Immature natural killer cell (primary cell): ENCODE measurements at places on chromosomes 2 and 18.
A peak's percentile ranks its signal among the peaks of the same experiment; 100 is the strongest.

GRCh38 chr2:160252900-160253299, 52.8 kb upstream of the ITGB6 start:
- no peak overlapping the region for H3K4me3 ChIP-seq
- H3K27ac ChIP-seq = no peak overlapping the region
- no peaks in the 10 kb centered on the region for H3K4me1 ChIP-seq
- H3K36me3 ChIP-seq = no peaks in the 10 kb centered on the region
- H3K27me3 ChIP-seq = no peaks in the 10 kb centered on the region

- DNase-seq = no peak
- H3K4me3 ChIP-seq = no peak overlapping the region
- no peak overlapping the region for H3K27ac ChIP-seq
- H3K27me3 ChIP-seq = no peaks in the 10 kb centered on the region
- H3K36me3 ChIP-seq = peaks cover 3% of the 10 kb centered on the region
These were observed 472.6 kb downstream of the DLGAP1 start for GRCh38 chr18:3982541-3982940.

GRCh38 chr2:157691695-157692094, 63.0 kb upstream of the ACVR1C start:
- no peak overlapping the region for H3K27ac ChIP-seq
- H3K36me3 ChIP-seq = no peaks in the 10 kb centered on the region
- peaks cover 1% of the 10 kb centered on the region for H3K27me3 ChIP-seq
- H3K4me1 ChIP-seq = no peaks in the 10 kb centered on the region
- H3K4me3 ChIP-seq = no peak overlapping the region

DNA sequence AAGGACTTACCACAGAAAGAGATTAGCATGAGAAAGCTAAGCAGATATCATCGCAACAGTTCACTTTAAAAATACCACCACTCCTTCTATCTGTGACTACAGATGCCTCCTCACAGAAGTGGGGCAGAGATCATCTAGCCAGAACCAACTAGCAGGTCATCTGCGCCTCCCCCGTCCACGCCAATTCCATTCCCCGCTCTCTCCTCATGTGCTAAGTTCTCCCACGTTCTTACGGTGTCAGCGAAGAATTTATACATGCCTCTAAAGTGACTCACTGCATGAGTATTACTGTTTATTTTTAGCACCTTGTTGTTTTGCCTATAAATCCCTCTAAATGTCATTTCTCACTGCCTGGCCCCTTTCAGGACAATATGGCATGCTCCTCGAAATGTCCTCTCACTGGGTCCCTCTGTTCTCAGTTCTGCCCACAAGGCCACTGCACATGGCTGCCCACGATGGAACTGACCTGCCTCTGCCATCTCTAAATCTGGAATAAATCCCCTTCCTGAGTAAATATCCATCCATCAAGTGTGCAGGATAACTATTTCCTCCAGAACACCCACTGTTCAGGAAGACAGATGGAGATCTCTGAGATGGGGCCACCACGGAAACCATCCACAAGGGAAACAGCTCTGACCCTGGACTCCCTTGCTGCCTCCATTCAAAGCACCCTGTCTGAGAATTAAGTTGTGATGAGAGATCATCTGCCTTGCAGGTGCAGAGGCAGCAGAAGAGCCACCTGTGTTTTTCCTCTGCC, 137.7 kb downstream of the IRS1 start:
- H3K27ac ChIP-seq = no peak overlapping the region
- no peak for DNase-seq
- no peak overlapping the region for H3K4me3 ChIP-seq
- peaks cover 3% of the 10 kb centered on the region for H3K27me3 ChIP-seq
- no peaks in the 10 kb centered on the region for H3K4me1 ChIP-seq
- no peaks in the 10 kb centered on the region for H3K36me3 ChIP-seq

- H3K27me3 ChIP-seq = no peaks in the 10 kb centered on the region
- no peak overlapping the region for H3K4me3 ChIP-seq
- H3K27ac ChIP-seq = no peak overlapping the region
- no peaks in the 10 kb centered on the region for H3K36me3 ChIP-seq
- peaks cover 34% of the 10 kb centered on the region for H3K4me1 ChIP-seq
These were observed 18.8 kb downstream of the METTL21A start for GRCh38 chr2:207606399-207606798.

GRCh38 chr2:42164046-42164445, 5.1 kb upstream of the EML4 start:
- peaks cover 1% of the 10 kb centered on the region for H3K27me3 ChIP-seq
- H3K36me3 ChIP-seq = no peaks in the 10 kb centered on the region
- no peak overlapping the region for H3K27ac ChIP-seq
- DNase-seq = no peak
- H3K4me3 ChIP-seq = no peak overlapping the region

GRCh38 chr2:231211486-231211885, 13.1 kb downstream of the ARMC9 start:
- H3K27ac ChIP-seq = no peak overlapping the region
- H3K4me3 ChIP-seq = no peak overlapping the region
- H3K27me3 ChIP-seq = no peaks in the 10 kb centered on the region
- DNase-seq = no peak
- H3K36me3 ChIP-seq = no peaks in the 10 kb centered on the region

DNA sequence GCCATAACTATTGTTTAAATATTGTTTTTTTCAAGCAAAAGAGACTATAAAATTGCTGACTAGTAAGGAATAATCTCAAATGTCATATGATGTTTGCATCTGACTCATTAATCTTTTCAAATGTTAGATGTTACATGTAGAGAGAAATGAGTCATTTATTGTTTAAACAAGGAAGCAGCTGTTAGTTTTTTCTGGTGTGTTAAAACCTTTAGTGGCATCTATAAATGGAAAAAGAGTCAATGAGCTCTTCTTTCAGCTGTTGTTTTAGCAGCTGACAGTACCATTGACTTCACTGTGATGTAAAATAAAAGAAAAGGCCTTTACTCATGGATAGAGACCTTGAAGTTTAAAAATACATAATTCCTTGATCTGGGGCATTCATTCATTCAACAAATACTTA, 1.8 kb upstream of the KLHL41 start:
- H3K36me3 ChIP-seq = peaks cover 4% of the 10 kb centered on the region
- H3K27me3 ChIP-seq = no peaks in the 10 kb centered on the region
- H3K27ac ChIP-seq = no peak overlapping the region
- DNase-seq = no peak
- H3K4me3 ChIP-seq = no peak overlapping the region

DNA sequence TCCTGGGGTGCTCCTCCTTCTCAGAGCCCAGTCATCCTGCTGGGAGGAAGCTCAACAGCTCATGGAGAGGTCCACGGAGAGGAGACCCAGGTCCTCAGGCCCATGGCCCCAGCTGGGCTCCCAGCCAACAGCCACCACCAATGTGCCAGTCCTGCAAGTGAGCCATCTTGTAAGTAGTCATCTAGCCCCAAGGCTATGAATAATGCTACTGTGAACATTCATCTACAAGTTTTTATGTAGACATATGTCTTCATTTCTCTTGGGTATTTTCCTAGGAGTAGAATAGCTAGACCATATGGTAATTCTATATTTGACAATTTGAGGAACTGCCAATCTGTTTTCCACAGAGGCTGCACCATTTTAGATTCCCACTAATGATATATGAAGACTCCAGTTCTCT, 166.1 kb downstream of the MTCL1 start:
- no peaks in the 10 kb centered on the region for H3K27me3 ChIP-seq
- no peaks in the 10 kb centered on the region for H3K4me1 ChIP-seq
- no peak for DNase-seq

GRCh38 chr2:26384183-26384582, 17.5 kb upstream of the DRC1 start:
- DNase-seq = no peak
- H3K27me3 ChIP-seq = peaks cover 2% of the 10 kb centered on the region
- peaks cover 17% of the 10 kb centered on the region for H3K36me3 ChIP-seq
- H3K27ac ChIP-seq = no peak overlapping the region
- no peak overlapping the region for H3K4me3 ChIP-seq

GRCh38 chr2:227513113-227513512, 41.2 kb downstream of the AGFG1 start:
- H3K4me1 ChIP-seq = peaks cover 99% of the 10 kb centered on the region
- no peaks in the 10 kb centered on the region for H3K27me3 ChIP-seq
- DNase-seq = no peak
- no peaks in the 10 kb centered on the region for H3K36me3 ChIP-seq
- no peak overlapping the region for H3K27ac ChIP-seq

GRCh38 chr2:38100328-38100727, 24.4 kb upstream of the CYP1B1 start:
- H3K27me3 ChIP-seq = peaks cover 11% of the 10 kb centered on the region
- DNase-seq = no peak
- H3K4me1 ChIP-seq = no peaks in the 10 kb centered on the region
- no peaks in the 10 kb centered on the region for H3K36me3 ChIP-seq

- DNase-seq = no peak
- H3K4me3 ChIP-seq = no peak overlapping the region
- peaks cover 33% of the 10 kb centered on the region for H3K4me1 ChIP-seq
- H3K27me3 ChIP-seq = peaks cover 11% of the 10 kb centered on the region
- H3K27ac ChIP-seq = no peak overlapping the region
These were observed 54.5 kb downstream of the ODC1 start for GRCh38 chr2:10393640-10393982.

DNA sequence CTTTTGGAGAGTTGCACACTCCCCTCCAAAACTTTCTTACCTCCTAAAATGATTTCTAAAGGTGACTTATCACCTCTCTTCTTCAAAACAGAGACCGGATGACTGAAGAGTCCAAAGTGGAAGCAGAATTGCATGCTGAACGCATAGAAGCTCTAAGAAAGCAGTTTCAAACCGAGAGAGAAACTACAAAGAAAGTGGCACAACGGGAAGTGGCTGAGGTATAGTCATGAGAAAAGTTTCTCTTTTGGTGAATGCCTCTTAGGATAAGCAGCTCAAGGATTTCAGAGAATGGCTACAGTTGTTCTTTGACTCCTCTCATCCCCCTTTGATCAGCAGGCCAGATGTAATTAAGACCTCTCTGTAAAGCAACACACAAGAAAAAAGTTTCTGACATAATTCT, 73.6 kb downstream of the GTF3C3 start:
- no peak for DNase-seq
- H3K4me3 ChIP-seq = no peak overlapping the region
- H3K4me1 ChIP-seq = no peaks in the 10 kb centered on the region

GRCh38 chr2:40102447-40102846, 323.4 kb upstream of the THUMPD2 start:
- no peak overlapping the region for H3K4me3 ChIP-seq
- DNase-seq = no peak
- H3K4me1 ChIP-seq = no peaks in the 10 kb centered on the region
- H3K36me3 ChIP-seq = no peaks in the 10 kb centered on the region
- H3K27ac ChIP-seq = no peak overlapping the region
- H3K27me3 ChIP-seq = peaks cover 1% of the 10 kb centered on the region

GRCh38 chr2:138700716-138701115, 79.5 kb downstream of the NXPH2 start:
- H3K4me1 ChIP-seq = no peaks in the 10 kb centered on the region
- H3K4me3 ChIP-seq = no peak overlapping the region
- no peak for DNase-seq
- H3K27ac ChIP-seq = no peak overlapping the region
- no peaks in the 10 kb centered on the region for H3K27me3 ChIP-seq
- H3K36me3 ChIP-seq = no peaks in the 10 kb centered on the region

DNA sequence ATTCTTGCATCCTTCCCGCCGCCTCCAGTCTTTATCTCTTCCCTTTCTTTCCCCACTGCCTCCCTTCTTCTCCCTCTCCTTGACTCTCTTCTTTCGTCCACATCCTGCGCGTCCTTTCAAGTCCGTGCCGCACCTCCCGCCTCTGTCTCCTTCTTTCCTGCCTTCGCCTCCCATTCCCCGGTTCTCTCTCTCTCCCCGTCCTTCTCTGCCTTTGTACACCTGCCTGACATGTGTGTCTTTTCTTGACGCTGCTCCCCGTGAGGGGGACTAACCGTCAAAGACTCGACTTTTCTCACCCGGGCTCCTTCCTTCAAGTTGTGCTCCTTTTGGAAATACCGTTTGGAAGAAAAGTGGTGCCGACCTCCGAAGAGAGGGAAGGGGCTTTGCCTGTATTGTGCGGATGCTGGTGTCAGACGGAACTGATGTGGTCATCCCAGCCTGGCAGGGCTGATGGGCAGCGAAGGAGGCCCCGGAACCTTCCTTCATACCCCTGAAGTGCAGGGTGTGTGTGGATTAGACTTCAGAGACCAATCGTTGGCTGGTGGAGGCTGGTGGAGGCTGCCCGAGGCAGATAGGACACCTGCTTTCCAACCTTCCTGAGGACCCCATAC, 879 bp downstream of the TMEM178A start:
- peaks cover 29% of the 10 kb centered on the region for H3K27me3 ChIP-seq
- peaks cover 7% of the 10 kb centered on the region for H3K4me1 ChIP-seq
- peak overlapping the region; percentile 15 for H3K4me3 ChIP-seq
- no peaks in the 10 kb centered on the region for H3K36me3 ChIP-seq
- no peak overlapping the region for H3K27ac ChIP-seq

DNA sequence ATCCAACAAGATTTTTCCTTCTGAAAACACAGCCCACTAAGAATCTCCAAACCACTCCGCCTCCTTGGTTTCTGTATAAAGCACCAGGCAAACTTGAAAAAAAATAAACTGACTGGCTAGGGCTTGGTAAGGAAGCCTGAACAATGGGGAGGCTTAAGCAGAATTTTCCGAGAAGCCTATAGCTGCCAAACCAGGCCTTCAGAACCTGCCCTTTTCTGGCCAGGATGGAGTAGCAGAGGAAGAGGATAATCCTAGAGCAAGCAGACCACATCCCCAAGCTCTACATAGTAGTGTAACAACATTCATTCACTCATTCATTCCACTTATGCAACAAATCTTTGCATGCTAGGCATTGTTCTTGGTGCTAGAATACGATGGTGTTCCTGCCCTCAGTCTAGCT, 529.6 kb upstream of the ZEB2 start:
- H3K4me1 ChIP-seq = no peaks in the 10 kb centered on the region
- H3K27me3 ChIP-seq = peaks cover 8% of the 10 kb centered on the region
- no peaks in the 10 kb centered on the region for H3K36me3 ChIP-seq
- DNase-seq = no peak
- H3K27ac ChIP-seq = no peak overlapping the region
- H3K4me3 ChIP-seq = no peak overlapping the region

- no peak overlapping the region for H3K4me3 ChIP-seq
- H3K27me3 ChIP-seq = no peaks in the 10 kb centered on the region
- no peak overlapping the region for H3K27ac ChIP-seq
These were observed 65.1 kb upstream of the STAM2 start for GRCh38 chr2:152240559-152241231.

DNA sequence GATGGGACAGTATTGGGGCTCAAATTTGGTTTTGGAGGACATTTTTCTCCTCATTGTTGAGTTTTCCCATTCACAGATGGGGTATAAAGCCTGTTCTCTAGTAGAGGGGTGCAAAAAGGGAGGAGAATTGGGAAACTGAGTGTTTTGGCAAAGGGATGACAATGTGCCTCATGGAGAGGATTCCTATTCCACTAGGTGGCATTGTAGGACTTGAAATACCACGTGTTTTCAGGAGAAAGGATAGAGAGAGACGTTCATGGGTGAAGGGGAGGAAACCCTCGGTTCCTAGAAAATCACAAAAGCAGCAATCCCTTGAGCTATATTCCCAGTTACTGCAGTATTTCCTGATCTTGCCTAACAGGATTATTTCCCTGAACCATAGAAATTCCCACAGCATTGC, 113.7 kb upstream of the SRD5A2 start:
- H3K36me3 ChIP-seq = peaks cover 6% of the 10 kb centered on the region
- H3K4me1 ChIP-seq = no peaks in the 10 kb centered on the region
- H3K27ac ChIP-seq = no peak overlapping the region
- no peak overlapping the region for H3K4me3 ChIP-seq

GRCh38 chr18:52348209-52348608, 8.2 kb downstream of the DCC start:
- H3K27me3 ChIP-seq = no peaks in the 10 kb centered on the region
- DNase-seq = no peak
- H3K36me3 ChIP-seq = no peaks in the 10 kb centered on the region
- H3K4me1 ChIP-seq = no peaks in the 10 kb centered on the region
- no peak overlapping the region for H3K4me3 ChIP-seq

- no peak overlapping the region for H3K27ac ChIP-seq
- DNase-seq = no peak
- no peaks in the 10 kb centered on the region for H3K36me3 ChIP-seq
These were observed 154.5 kb downstream of the RTN4 start for GRCh38 chr2:54895730-54896129.
